ENCODE measurements at places on chromosomes 12 and 14.

GRCh38 chr12:30515351-30515750 is 180.3 kb downstream of the IPO8 start:
- DNase-seq, result no peak

GRCh38 chr12:114868995-114869834 is 185.2 kb upstream of the TBX3 start:
- DNase-seq, result no peak

DNA sequence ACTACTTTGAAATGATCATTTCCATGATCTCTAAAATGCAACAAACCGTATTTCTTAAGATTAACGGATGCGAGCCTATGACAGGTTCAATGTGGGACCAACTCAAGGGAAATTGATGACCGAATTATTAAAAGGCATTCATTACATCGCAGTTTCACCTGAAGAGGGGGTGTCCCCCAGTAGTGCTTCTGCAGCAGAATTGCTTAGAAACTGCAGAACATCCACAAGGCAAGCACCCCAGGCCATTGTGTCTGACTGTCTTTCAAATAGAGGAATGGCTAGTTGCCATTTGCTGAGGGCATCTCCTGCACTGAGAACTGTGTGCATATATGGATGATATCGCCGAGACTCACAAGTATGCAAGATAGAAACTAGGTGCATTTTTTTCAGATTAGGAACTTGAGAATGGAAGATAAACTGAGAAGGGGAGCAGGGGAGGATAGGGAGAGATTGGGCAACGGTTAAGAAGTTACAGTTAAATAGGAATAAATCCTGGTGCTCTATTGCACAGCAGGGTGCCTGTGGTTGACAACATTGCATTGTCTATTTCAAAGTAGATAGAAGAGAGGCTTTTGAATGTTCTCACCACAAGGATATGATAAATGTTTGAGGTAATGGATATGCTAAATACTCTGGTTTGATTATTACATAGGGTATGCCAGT is 234.3 kb upstream of the PLEKHG7 start:
- DNase-seq, result no peak

DNA sequence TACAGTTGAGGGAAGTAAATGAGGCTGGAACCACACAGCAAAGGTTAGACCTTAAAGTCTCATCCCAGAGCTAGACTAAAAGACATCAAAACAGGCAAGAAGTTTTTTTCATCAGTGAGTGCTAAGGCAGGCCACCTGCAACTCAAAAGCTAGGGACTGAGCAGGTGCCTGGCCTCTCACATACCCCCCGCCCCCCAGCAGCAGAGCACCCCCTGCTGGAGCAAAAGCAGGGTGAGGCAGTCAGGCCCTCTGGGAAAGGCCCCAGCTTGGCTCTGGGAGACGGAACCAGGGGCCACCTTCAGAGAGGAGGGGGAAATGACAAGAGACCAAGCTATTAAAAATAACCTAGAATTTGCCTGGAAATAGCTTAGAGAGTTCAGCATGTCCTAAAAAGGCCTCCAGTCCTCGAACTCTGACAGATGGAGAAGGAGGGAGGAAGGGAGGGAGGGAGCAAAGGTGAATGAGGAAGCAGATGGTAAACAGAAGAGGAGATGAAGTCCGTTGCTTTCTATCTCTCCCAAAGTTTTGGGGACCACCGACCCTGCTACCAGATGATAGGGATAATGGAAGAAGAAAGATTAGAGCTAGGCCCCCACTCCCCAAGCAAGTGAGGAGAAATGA is 1.8 kb downstream of the ITGA7 start:
- no peak for DNase-seq

- DNase-seq, result peak; percentile 6
These were observed at the start of gene PAH for GRCh38 chr12:102917026-102917787. TSS of gene PAH (minus strand) at chr12:102917244. CDS start at chr12:102917130, 114 bp downstream.

GRCh38 chr12:53694756-53695151 is 18.9 kb upstream of the ATP5MC2 start:
- DNase-seq, result no peak

DNA sequence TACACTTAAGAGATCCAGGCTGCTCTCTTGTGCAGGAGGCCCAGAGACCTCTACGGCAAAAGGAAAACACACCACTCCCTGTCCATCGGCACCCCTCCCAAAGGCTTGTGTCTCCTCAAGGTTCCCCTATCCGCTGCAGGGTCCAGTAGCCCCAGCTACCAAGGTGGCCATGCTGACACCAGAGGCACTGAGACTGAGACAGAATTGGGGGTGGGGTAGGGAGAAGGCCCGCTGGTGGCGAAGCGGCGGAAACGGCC is 590 bp downstream of the DDIT3 start:
- peak; percentile 29 for DNase-seq

Measured in stimulated activated CD4-positive, alpha-beta T cell treated with anti-CD3 and anti-CD28 coated beads, Interleukin-4, amount 100 ng/mL, for 1 hour (primary cell).